NCI-H1105 treated with DMSO at 0.1 percent for 48 hours (cell line): ENCODE measurements at places on chromosomes 2 and 18.

DNA sequence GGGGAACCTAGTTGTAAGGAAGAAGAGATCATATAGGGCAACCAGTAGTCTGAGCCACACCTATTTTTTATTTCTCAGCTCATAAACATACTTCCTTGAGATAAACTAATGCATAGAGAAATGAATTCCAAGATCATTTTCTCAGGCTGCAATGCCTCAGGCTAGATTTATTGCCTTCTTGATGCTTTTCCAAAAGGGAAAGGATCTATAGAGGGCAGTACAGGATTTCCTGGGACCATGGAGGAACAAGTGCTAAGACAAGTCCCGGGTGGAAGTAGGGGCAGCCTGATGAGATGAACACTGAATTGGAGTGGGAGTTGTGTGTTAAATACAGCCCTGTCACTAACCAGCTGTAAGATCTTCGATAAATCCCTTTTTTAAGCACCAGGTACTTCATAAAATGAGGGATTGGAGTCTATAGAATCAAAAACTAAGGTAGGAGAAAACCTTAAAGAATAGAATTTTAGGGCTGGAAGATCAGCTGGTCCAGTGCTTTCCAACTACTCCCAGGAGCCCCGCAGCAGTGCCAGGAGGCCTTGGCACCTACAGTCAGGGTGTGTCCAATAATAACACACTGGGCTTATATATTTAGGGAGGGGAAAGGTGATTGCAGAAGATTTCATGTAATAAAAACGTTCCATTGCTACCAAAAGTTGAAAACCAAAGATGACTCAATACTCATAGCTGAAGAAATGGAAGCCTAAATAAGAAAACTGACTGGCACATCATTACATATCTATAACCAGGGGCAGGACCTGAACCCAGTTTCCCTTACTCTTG is 58.1 kb downstream of the SERTAD2 start:
- no peak for DNase-seq

- no peak for DNase-seq
These were observed 360.3 kb upstream of the SPHKAP start for GRCh38 chr2:228541789-228542188.

DNA sequence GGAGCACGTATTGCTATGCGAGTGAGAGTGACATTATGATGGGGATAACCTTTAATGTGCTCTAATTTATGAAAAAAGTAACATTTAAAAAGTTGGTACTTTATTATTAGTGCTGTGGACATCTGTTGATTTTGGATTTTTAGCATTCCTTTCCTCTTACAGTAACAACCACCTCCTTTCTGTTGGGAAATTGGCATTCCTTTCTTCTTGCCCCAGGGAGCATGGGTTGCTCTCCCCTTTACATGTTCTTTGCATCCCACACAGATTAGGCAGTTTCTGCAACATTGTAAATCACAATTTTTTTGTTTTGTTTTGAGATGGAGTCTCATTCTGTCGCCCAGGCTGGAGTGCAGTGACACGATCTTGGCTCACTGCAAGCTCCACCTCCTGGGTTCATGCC is 300.2 kb downstream of the LPIN1 start:
- no peak for DNase-seq

- no peak for DNase-seq
These were observed 5.7 kb downstream of the CEP68 start for GRCh38 chr2:65061910-65062339.

GRCh38 chr2:99602476-99602875 is 112.7 kb upstream of the REV1 start:
- DNase-seq, result no peak

- peak; percentile 35 for DNase-seq
These were observed 3.0 kb downstream of the FEV start for GRCh38 chr2:218981881-218982585.

GRCh38 chr2:153294199-153294786 is 184.3 kb downstream of the RPRM start:
- DNase-seq, result no peak

- no peak for DNase-seq
These were observed 1178.7 kb upstream of the LRRTM1 start for GRCh38 chr2:81483254-81483653.

- no peak for DNase-seq
These were observed 7.3 kb downstream of the FARP2 start for GRCh38 chr2:241363426-241363825.

- DNase-seq, result no peak
These were observed 201.9 kb upstream of the TRIB2 start for GRCh38 chr2:12514631-12515437.

GRCh38 chr2:182302174-182302573 is 124.7 kb downstream of the PDE1A start:
- no peak for DNase-seq

DNA sequence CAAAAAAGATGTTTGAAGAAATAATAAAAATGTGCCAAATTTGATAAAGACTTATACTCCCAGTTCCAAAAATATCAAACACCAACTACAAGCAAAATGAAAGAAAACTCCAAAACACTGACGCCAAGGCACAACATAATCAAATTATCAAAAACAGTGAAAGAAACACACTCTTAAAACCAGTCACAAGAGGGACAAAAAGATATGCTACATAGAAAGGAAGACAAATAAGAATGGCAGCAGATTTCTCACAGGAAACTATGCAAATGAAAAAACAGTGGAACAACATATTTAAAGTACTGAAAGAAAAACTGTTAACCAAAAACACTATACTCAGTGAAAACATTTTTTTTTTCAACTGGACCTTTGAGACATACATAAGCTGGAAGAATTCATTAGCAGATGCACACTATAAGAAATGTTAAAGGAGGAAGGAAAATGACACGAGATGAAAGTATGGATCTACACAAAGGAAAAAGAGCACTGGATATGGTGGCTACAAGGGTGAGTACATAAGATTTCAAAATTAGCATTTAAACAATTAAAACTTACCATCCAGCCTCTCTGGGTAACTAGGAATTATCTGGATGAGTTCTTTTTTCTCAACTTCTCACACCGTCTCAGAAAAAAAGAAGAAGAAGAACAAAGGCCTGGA is 94.0 kb upstream of the ACVR1C start:
- peak; percentile 7 for DNase-seq

GRCh38 chr2:216131175-216131926 is 22.2 kb downstream of the XRCC5 start:
- no peak for DNase-seq

- DNase-seq, result peak; percentile 92
These were observed 440.9 kb downstream of the ZEB2 start for GRCh38 chr2:144078802-144079724.

GRCh38 chr18:44067186-44067585 is 613.5 kb upstream of the SETBP1 start:
- no peak for DNase-seq

GRCh38 chr2:239131521-239131920 is 269.3 kb downstream of the HDAC4 start:
- no peak for DNase-seq

GRCh38 chr2:18560797-18561085 is 288 bp upstream of the RDH14 start:
- DNase-seq, result no peak

- DNase-seq, result peak; percentile 1
These were observed 22.7 kb downstream of the IAH1 start for GRCh38 chr2:9497017-9497416.

- no peak for DNase-seq
These were observed 19.1 kb downstream of the NIFK start for GRCh38 chr2:121717529-121717928.

DNA sequence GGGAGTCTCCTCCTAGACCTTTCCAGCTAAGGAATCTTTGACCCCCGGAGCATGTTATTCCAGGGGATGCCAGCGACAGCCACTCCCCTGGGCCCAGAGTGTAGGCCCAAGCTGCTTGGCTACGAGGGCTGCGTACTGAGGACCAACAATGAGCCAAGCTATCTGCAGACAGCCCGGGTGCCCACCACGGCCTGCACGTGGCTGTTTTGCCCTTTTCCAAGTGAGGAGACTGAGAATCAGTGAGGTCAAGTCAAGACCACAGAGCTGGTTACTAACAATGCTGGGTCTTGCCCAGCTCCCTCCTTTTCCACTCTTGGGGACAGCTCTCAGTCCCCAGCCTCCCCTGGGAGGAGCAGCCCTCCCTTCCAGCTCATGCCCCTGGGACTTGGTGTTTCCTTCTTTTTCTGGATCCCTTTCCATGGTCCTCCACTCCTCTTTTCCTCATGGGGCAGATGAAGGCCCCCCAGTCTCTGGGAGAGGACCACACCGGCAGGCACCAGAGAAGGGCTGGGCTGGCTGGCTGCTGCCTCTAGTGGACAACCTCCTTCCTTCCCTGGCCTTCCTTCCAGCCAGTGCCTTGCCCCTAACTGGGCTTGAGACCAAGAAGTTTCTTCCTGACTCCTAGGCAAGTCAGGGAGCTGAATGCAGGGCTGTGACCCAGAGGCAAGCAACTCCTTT is 550 bp upstream of the MALL start:
- DNase-seq, result no peak

DNA sequence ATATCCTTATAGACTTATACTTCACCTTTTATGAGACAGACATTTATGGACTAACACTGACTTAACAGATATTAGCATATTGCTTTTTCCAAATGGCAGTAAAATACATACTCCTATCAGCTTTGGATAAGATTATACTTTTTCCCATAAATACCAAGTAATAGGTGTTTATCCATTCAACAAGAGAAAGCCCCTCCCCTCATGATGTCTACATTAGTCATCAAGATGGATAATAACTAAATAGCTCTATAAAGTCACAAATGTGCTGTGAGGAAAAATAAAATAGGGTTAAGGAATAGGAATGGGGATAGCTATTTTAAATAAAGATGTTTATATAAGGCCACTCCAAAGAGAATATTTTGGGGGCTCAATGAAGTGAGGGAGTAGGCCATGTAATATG is 39.4 kb downstream of the CSRNP3 start:
- no peak for DNase-seq

DNA sequence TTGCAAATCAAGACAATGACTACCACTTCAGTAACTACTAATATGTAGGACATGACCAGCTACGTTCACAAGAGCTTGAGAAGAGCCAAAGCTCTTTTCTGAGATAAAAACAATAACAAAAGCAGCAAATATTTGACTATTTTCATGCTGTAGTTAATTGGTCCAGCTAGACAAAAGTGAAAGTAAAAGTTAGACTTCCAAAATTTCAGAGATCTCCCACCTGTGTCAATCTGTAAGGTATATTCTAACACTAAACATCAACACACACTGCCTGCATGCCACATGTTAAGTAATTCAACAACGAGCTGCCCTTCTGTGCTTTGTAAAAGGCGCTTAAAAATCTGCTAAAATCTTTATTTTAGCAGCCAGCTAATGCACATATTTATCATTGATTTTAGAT is 185.9 kb downstream of the SLC39A10 start:
- no peak for DNase-seq

DNA sequence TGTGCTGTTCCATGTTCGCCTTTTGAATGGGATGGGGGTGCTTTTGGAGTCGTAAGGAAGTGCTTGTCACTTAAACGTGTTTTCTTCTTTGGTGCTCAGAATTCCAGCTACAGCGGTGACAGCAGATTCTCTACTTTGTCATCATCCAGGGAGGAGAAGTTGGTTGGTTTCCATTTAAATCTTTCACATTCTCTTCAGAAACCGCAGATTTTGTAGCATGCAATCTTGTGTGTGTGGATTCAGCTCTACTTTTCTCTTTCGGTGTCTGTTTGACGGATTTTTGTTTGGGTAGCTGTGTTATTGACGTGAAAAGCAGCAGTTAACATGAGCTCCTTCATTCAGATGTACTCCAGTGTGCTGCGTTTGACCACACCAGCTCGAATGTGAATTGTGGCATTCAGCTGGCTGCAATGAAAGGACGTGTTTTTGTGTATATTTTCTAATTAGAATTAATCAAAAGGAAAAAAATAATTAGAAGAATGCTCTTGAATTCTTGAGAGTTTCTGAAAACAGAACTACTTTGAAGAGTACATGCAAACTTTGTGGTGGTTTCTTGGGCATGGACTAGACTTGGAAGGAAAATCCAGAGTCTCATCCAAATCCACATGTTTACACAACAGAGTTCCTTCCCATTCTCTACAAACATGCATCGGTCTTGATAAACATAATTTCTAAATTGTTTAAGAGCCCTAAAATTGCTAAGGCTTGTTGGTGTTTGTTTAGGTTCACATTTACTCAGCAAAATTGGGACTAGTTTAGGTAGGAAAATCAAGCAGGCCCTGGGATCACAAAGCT is 68.7 kb upstream of the RBM44 start:
- DNase-seq, result no peak

- DNase-seq, result peak; percentile 55
These were observed 5.1 kb downstream of the FIGLA start for GRCh38 chr2:70785137-70785911.

GRCh38 chr2:24205131-24205530 is 30.3 kb downstream of the FAM228A start:
- no peak for DNase-seq

DNA sequence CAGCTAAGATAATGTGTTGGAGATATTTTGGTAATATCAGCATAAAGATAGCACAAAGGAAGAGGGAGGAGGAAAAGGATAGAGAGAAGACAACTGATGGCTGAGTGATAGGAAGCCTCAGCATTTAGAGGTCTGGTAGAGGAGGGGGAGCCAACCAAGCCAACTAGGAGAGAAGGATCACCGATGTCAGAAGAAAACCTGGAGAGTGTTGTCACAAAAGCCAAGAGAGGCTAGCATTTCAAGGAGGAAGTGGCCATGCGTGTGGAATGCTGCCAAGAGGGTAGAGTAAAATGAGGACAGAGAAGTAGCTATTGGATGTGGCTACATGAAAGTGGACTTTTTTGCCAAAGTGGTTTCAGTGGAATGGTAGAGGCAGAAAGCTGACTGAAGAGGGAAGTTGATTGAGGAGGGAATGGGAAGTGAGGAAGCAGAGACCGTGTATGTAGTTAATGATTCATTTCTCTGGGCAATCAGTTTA is 34.3 kb downstream of the LCLAT1 start:
- no peak for DNase-seq

DNA sequence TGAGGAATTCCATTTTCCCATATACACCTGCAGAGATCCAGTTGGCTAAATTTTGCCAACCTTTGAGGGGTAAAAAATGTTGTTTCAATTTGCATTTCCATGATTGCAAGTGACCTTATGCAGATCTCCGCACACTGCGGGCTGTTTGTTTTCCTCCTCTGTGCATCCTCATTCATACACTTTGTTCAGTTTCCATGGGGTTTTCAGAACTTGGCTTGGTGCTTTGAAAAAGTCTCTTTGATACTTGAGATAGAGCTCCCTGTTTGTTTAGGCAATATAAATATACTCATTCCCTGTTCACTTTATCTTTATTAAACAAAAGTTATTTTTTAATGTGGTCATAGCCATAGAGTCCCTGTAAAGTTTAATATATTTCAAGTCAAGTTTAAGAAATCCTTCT is 353.1 kb downstream of the CMPK2 start:
- DNase-seq, result no peak

DNA sequence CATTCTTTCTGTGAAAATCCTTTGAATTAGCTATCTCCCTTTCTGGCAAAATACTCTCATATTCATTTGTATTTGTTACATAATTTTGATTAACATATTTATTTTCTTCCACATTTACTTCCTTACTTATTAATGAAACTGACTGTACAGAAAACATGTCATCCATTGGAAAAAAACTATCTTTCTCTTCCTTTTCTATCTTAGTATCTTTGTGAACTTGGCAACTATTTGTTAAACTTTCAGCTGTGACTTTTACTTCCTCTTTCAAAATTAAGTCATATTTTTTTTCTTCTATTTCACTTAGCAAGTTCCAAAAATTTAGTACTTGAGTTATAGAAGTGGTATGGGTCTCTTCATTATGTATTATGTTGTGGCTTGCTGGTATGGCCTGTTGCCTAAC is 2.6 kb downstream of the RAD51AP2 start:
- DNase-seq, result no peak

- no peak for DNase-seq
These were observed 44.4 kb upstream of the PEX13 start for GRCh38 chr2:60972889-60973656.
